ENCODE measurements at places on chromosomes 11 and 22.

GRCh38 chr11:133228471-133229329, 303.6 kb downstream of the OPCML start:
- no peak for DNase-seq

DNA sequence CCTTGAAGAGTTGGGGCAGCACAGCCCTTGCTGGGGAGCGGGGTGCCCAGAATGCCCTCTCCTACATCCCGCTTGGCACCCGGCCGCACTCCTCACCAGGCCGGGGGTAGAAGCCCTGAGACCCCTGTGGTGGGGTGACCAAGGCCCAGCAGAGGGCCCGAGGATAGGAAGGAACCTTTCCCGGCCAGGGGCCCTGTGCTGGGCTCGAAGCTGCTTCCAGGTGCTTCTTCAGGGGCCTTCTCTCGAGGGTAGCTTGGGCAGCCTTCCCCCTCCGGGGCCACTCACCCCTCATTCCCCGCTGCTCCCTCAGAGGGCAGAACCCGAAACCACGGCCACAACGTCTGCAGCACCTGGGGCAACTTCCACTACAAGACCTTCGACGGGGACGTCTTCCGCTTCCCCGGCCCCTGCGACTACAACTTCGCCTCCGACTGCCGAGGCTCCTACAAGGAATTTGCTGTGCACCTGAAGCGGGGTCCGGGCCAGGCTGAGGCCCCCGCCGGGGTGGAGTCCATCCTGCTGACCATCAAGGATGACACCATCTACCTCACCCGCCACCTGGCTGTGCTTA, 752 bp downstream of the MUC2 start:
- DNase-seq: no peak

GRCh38 chr22:45572444-45572843, 69.8 kb downstream of the FBLN1 start:
- DNase-seq: no peak

- no peak for DNase-seq
Observed at GRCh38 chr11:16226245-16226644, 130.1 kb downstream of the SOX6 start.

DNA sequence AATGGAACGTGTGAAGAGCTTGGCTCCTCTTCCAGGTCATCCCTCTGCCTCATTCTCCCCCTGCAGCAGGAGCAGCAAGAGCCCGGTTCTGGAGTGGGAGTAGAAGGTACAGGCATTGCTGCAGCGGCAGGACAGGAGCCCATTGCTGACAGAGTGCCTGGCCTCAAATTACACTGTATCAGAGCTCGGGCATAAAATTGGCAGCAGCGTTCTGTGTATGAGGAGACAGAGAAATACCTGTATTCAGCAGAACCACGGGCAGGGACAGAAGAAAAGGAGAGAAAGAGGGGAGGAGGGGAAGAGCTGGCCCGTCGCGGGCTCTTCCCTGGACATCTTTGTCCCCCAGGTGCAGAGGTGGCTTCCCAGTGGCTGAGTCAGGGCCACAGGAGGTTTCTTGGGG, 2.6 kb upstream of the NCF4 start:
- DNase-seq: no peak

DNA sequence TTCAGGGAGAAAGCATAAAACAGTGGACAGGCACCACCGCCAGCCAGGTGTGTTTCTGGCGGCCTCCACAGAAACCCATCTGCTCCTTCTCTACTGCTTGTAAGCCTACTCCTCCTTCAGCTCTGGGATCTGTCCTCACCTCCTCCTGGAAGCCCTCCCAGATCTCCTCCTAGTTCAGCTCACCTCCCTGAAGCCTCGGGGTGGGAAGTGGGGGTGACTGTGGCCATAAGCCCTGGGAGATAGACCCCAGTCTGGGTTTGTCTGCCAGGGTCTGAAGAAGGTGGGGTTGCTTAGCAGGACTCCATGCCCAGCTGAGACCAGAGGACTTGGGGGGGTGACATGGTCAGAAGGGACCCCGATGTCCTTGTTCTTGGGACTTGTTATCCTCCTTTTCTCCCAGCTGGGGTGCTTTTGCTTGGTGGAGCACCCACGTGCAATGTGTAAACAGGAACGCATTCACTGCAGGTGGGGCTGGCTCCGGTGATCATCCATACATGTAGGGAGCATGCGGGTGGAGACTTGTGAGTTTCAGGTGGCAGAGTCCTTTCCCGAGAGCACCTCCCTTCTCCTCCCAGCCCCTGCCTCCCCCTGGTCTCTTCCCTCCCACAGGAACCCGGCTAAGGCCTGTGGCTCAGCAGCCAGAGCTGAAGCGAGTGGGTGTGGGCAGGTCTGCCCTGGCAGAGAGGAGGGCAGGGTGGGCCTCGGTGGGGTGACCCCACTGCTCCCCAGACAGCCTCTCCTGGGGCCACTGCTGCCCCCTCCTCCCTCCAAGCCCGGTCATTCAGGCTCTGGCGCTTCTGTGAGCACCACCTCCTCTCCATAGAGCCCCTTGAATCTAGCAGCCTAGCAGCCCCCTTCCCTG, 25.9 kb downstream of the MRGPRG start:
- no peak for DNase-seq

- DNase-seq: no peak
Observed at GRCh38 chr11:14774721-14775120, 117.3 kb downstream of the CYP2R1 start.

GRCh38 chr11:73461964-73462363, 85.8 kb downstream of the RELT start:
- no peak for DNase-seq

DNA sequence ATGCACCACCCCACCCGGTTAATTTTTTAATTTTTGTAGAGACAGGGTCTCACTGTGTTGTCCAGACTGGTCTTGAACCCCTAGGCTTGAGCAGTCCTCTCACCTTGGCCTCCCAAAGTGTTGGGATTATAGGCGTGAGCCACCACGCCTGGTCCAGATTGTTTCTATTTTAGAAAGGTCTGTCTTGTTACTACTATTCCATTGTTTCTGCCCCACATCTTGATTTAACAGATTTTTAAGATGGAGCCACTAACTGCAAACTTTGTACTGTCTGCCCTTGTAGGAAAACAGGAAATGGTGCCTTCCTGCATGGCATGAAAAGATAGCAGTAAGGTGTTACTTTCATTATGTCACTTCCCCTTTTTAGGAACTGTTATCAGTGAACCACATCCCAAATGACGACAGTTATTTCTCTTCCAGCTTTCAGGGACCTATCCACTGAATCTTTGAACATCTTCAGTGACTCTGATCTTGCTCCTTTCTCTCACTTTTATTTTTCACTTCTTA, 23.2 kb downstream of the TAF1D start:
- DNase-seq: no peak

DNA sequence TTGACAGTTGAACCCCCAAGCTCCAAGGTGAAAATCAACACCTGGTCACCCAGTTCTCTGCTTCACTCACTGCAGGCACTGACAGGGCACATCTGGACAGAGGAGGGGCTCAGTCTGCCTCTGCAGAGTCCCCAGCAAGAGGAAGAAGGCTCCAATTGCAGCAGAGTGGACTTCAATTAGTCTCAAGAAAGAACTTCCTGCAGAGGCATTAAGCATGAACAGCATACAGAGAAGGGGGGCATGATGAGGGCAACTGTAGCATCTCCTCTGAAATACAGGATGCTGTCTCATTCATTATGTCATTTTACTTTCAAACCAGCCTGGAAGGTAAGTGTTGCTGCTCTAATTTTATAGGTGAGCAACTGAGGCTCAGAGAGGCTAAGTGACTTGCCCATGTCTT, 11.1 kb downstream of the GDPD5 start:
- DNase-seq: no peak

GRCh38 chr11:21396342-21397008, 727.1 kb downstream of the NELL1 start:
- DNase-seq: no peak

- DNase-seq: no peak
Observed at GRCh38 chr22:16847271-16847670, 22.1 kb upstream of the XKR3 start.

DNA sequence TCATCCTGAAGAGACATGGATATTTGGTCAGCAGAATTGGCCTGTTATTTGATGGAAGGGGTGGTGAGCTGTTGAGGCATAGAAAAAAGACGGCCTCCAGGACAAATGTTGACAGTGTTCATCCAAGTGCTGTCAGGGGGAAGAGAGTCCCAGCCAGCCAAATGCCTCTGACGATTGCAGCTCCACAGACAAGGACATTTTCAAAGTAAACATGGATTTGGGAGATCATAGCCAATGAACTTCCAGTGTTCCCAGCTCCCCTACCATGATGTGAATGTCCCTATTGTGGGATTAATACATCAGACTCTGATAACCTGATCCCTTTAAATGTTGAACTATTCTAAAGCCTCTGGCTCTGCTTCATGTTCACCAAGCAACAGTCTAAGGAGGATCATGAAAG, 31.2 kb upstream of the PSMA1 start:
- DNase-seq: no peak

- DNase-seq: no peak
Observed at GRCh38 chr11:35210876-35211546, 72.0 kb downstream of the CD44 start.

GRCh38 chr22:17926516-17926915, 97.8 kb downstream of the MICAL3 start:
- DNase-seq: no peak

DNA sequence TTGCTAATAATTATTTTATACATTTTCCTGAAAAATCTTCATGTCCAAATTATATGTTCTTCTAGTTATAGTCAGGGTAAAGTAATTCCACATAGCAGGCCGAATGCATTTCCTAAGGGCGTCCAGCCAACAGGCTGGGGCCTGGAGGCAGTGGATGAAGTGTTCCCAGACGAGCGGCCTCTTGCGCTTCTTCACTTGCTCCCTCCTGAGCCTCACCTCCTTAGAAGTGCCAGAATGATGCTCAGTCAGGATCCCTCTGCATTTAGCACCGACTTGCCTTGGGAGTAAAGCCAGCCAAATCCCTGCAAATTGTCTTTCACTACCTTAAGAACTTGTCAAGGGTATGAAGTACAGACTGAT, 1.5 kb downstream of the OLFML1 start:
- DNase-seq: no peak

- no peak for DNase-seq
Observed at GRCh38 chr11:77046060-77046501, 11.9 kb downstream of the B3GNT6 start.

GRCh38 chr22:42793848-42794405, 63.1 kb downstream of the ARFGAP3 start:
- no peak for DNase-seq

DNA sequence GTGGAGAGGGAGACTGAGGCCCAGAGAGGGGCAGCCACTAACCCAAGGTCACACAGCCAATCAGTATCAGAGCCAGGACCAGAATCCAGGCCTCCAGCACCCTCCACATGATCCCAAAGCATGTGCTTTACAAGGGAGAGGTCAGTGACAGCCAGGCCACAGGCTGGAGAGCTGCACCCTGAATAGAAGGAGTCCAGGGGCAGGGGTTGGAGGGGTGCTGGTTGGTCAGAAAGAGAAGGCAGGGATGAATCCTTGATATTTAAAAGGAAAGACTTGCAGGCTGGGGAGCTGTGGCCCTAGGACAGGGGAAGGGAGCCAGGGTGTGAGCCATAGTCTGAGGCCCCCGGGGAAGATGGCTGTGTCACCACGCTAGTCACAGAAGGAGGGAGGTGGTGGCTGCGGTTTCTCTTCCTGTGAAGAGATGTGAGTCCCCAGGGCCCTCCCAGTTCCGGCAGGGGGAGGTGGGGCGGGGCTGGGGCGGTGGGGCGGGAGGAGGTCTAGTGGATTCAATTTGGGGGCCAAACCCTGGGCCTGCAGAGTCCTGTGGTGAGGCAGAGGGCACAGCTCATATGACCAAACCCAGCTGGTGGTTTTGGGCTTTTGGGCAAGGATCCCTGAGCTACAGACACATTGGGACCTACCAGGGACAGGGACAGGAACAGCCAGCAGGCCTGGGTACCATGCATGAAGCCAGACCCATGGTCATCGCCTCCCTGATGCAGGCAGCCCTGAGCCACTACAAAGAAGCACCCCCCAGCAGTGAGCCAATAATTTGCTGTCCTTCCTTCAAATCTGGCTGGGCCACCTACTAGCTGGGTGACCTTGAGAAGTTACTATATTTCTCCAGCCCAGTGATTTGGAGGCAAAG, 14.0 kb downstream of the RAC2 start:
- DNase-seq: no peak

DNA sequence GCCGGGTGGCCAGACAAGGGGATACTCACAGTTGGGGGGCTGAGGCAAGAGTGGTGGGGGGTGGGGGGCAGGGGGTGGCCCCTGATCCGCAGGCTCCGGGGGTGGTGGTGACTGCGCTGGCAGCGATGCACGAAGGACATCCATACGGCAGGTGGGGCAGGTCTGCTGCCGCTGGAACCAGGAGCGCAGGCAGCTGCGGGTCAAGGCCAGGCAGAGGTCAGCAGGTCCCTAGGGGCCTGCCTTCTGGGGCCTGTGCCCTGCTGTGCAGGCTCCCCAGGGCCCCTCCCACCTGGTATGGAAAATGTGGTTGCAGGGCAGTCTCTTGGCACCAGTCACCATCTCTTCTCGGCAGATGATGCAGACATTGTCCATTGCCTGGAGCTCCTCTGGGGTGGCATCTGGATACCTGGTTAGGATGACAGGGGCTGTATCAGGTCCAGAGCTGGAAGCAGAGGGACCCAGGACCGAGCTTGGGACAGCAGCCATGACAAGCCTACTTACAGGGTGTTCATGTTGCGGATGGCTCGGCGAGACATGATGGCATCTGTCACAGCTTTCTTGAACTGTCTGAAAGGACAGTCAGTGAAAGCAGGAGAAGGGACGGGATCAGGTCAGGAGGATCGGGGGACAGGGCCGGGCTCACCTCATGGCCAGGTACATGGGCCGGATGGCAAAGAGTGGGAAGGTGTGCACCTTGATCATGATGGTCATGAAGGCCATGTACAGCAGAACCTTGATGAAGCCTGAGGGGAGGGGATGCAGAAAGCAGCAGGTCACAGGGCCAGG, 3.5 kb downstream of the SYVN1 start:
- no peak for DNase-seq

- DNase-seq: no peak
Observed at GRCh38 chr11:122632181-122632824, 23.2 kb upstream of the UBASH3B start.

GRCh38 chr11:115665175-115665821, 161.1 kb upstream of the CADM1 start:
- no peak for DNase-seq

DNA sequence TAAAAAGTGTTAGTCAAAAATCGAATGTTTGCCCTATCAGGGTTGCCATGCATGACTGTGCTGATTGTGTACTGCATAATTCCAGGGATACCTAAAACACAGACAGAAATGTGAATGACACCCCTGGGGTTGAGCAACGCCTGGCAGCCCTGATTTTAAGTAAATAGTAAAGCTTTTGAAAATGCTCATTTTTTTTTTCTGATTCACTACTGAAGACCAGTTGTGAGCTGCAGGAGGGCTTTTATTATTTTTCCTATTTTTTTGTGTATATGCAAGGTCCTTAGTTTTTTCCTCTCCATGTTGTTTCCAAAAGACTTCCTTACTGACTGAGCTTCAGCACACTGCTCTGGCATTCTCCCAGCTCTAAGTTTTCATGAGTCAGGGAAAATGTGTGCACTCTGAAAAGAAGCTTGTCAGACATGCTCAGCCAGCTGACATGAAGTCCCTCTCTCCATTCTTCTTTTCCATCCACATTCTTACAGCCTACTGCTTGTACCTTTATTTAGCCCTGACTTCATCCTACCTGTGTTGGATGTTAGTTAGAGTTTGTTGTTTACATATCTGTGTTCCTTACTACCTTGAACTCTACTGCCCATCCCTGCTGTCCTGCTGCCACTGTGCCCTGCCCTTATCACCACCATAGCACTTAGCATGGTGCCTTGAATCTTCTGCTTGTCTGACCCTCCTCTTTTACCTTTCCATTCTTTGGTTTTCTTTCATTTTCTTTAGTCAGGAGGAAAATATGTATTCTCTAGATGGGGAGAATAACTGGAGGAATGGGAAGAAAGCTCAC, 79.5 kb downstream of the HORMAD2 start:
- no peak for DNase-seq

- DNase-seq: no peak
Observed at GRCh38 chr22:37751449-37752188, 54.8 kb downstream of the TRIOBP start.

All from NCI-H2171 treated with DMSO at 0.1 percent for 48 hours (cell line).